ENCODE measurements at places on chromosomes 12 and 14.

DNA sequence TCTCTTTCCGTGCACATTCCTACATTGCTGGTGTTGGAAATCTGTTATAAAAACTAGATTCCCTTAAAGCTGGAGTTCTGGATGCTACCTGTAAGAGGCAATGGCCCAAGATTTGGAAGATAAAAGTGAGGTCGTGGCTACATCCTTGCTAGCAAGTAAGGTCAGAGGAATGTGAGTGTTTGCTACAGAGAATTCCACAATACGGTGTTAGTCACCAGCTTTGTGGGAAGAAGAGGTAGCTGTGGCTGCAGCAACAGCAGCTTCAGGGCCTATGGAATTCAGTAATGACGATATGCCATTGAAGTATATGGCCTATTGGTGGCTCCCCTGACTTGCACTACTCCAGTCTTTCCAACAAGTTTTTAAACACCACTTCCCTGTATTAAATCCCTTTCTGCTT is 227.7 kb upstream of the TMEM260 start:
- no peak for DNase-seq

DNA sequence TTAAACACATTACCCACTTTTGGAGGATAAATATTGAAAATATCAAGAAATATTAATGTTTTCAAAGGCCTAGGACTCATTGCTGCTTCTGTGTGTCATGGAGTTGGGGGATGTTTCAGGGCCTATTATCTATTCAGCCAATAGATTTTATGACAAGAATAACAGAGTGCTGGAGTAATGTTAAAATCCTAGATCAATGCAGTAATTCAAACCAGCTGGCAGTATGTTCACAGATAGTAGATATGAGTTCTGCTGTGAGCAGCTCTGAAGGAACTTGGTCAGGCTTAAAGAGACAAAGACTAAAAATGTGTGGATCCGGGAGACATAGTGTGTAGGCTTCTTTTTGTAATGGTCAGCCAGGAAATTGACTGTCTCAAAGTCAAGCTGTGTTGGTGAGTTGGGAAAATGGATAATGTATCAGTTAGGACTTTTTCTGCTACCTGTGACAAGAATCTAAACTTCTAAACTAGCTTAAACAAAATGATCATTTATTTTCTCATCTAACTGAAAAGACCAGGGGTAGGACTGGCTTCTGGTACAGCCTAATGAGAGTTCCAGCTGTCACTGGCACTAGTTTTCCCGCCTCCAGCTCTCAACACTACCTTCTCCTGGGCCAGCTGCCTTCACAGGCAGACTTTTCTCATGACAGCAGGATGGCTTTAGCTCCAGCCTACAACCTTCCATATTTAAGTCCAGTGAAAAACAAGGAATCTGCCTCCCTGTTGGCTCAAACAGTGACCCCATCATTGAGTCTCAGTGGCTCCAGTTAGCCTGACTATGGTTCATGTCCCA is 16.3 kb upstream of the POLR3B start:
- DNase-seq: no peak

DNA sequence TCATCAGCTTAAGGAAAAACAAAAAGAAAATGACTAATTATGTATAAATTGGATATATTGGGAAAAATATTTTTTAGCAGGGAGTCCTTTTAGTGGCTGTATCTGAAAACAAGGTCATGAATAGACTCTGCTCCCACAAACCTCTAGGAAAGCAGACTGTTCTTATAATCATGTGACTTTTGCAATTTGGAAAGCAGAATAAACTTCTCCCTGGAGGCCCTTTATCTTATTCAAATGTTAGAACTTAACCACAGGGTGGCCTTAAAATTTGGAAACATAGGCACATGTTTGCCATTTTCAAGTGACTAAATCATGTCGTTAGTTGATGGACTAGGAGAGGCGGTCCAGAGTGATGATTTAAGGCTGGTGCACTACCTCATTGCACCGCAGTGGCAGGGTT is 196.6 kb upstream of the KRR1 start:
- no peak for DNase-seq

GRCh38 chr12:42090899-42091298 is 53.8 kb downstream of the GXYLT1 start:
- no peak for DNase-seq

- no peak for DNase-seq
Observed at GRCh38 chr14:75604979-75605851, 26.8 kb downstream of the FLVCR2 start.

DNA sequence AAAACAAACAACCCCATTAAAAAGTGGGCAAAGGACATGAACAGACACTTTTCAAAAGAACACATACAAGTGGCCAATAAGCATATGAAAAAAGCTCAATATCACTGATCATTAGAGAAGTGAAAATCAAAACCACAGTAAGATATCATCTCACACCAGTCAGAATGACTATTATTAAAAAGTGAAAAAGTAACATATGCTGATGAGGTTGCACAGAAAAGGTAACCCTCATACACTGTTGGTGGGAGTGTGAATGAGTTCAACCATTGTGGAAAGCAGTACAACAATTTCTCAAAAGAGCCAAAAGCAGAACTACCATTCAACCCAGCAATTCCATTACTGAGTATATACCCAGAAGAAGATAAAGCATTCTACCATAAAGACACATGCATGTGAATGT is 18.2 kb downstream of the PDE6H start:
- no peak for DNase-seq

GRCh38 chr14:96205059-96205977 is 679 bp downstream of the BDKRB2 start:
- DNase-seq: no peak

DNA sequence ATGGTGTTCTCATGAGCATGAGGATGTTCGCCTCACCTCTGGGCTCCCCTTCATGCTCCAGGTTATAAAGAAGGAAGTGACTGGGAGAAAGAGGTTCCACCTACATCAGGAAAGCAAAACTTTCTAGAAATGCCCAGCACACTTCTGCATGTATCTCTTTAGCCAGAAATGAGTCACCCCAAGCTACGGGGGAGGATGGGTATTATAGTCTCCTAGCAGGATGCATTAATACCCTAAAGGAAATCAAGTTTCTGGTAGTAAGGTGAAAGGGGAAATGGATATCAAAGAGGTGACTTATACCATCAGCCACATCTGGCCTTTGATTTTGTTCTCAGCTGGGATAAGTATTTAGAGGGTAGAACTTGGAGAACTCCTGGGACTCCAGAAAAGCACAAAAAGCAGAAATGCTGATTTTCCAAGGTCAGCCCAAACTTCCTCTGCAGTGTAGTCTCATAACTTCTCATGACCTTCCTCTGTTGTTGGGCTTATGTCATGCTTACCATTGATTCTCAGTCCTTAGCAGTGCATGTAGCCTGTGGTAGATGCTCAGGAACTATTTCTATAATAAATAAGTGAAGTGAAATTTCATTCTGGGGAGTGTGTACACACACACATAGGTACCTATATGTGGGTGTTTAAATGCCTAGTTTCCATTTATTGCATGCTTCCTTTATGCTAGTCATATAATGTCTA is 209.4 kb upstream of the CRY1 start:
- DNase-seq: no peak

- DNase-seq: peak; percentile 78
Observed at GRCh38 chr12:49331380-49332222, 5.4 kb downstream of the C1QL4 start.

- no peak for DNase-seq
Observed at GRCh38 chr12:90008277-90008676, 299.6 kb upstream of the ATP2B1 start.

DNA sequence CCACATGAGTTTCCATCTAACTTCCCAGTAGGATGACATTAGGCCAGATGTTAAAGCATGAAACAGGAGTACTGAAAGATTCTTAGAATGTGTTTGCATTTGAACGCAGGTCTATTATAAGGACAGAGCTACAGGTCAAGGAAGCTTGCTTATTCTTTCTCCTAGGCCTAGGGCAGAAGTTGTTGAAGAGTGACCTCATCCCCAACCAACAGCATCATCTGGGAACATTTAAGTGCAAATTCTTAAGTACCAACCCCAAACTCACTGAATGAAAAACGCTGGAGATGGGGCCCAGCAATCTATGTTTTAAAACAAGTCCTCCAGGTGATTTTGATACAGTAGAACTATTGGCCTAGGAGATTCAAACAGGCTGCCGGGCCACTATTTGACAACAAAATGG is 52.4 kb downstream of the PAPLN start:
- DNase-seq: no peak

GRCh38 chr12:93109551-93110203 is 180.6 kb upstream of the EEA1 start:
- DNase-seq: no peak

GRCh38 chr12:42490261-42490842 is 99.2 kb downstream of the PRICKLE1 start:
- no peak for DNase-seq

DNA sequence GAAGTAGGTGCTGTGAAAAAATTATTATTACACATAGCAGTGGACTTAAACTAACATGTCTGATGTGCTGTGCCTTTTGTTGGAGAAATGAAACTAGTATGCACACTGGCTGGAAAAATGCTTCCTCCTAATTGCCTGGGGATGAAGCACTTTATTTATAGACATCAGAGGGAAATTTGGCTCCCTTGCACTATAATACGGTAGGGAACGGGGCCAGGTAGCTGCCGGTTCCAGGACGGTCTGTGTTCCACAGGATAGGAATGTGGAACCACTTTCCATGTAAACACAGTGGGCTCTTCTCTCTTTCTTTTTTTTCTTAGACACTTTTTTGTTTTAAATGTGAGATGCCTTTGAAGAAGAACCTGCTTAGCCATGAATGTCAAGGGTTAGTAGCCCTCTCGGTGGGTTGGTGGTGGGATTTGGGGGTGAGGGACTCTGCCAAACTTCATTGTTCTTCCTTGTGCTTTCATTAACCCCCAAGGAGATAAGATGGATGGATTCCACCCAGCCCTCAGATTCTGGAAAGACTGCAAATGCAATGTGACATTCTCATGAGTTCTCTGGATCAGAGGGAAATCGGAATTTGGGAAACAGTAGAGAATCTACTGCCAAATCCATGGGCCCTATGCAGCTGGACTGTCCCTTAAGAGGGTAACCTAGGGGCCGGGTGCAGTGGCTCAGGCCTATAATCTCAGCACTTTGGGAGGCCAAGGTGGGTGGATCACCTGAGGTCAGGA is 58.0 kb upstream of the GSC start:
- no peak for DNase-seq

DNA sequence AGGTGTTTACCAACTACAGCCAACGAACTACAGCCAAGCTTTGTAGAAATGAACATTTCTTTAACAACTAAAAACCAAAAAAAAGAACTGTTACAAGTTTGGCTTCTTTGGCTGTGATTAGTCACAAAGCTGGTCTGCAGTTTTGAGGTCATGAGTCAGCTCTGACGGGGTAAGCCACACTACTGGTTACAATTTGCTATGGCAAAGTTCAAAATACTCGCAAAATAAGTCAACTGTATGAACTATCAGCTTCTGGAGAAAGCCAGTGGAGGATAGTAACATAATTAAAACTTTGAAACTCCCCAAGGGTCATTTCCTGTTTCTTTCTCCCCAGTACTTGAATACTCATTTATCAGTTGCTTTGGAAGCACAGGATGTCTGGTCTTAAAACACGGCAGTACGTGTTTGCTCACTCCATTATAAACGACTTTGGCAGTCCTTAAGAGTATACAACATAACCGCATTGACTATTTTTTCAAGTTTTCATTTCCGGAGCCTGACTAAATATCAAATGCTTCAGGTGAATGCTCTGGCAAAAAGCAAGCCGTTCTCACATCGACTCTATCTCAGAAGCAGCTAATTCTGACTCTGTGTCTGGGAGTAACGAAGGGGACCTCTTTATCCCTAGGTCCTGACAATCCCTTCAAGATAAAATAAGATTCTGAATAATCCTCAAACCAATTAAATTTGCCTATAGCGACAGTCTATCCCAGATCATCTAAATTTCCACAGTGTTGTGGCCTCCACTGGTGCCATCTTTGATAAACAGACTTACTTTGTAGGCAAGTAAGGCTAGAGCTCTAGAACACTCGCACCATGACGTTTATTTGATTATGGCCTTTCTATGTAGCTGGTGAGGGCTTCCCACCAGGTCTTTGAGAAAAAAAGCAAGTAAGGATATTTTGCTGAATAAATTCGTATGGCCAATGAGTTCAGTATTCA is 10.6 kb downstream of the PHLDA1 start:
- DNase-seq: no peak

- DNase-seq: no peak
Observed at GRCh38 chr12:109717390-109718357, 4.0 kb downstream of the FAM222A start.

- DNase-seq: peak; percentile 20
Observed at GRCh38 chr12:108313606-108314351, 25.3 kb downstream of the CMKLR1 start.

DNA sequence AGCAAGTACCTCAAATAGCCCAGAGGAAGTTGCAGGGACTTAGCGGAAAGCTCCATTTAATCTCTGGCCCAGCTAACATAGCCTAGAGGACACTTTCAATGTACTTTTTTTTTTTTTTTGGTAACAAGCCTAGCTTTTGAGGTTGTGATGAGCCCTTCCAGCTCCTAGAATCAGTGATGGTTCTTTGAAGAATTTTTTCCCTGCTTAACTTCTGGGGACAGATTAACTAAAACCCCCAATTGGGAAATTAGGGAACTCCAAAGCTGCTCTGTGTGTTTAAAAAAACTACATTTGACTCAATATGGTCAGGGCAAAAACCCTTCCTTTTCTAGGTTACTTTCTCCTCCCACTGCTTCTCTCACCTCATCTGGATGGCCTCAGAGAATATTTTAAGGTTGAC is 23.9 kb upstream of the ITGA5 start:
- DNase-seq: no peak

DNA sequence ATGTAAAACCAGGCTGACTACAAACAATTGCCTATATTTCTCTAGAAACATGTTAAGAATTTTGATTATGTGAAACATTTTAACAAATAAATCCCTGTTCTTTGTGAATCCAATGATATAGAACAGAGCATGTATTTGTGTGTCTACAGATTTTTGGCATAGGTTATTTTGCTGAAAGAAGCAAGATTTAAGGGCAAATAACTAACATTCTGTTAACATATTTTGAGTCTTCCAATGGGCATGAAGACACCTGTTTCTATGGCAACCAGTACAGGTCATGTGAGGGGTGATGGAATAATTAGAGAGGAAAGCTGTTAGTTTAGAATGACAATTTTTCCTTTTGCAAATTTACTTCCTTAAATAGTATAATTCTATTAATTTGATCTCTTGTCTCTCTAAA is 8.8 kb downstream of the ART4 start:
- no peak for DNase-seq

DNA sequence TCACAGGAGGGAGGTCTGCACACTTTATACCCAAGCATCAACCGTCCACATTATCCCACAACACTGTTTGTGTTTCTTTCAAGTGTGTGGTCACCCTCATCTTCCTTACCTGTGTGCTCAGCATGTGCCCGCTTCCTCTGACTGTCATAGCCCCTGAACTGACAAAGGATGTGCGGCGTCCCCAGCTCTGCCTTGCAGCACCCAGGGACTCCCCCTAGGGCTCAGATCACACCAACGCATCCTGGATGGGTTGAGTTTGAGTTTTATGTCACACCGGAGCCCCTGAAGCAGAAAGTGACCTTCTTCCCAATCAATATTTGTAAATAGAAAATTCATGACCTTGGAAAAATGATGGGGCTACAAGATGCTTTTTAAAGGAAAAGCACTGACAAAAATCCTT is 770.7 kb upstream of the TMEM132C start:
- DNase-seq: no peak

Data from midbrain (tissue), 1 donor.